ENCODE measurements at places on chromosomes 2 and 18.

DNA sequence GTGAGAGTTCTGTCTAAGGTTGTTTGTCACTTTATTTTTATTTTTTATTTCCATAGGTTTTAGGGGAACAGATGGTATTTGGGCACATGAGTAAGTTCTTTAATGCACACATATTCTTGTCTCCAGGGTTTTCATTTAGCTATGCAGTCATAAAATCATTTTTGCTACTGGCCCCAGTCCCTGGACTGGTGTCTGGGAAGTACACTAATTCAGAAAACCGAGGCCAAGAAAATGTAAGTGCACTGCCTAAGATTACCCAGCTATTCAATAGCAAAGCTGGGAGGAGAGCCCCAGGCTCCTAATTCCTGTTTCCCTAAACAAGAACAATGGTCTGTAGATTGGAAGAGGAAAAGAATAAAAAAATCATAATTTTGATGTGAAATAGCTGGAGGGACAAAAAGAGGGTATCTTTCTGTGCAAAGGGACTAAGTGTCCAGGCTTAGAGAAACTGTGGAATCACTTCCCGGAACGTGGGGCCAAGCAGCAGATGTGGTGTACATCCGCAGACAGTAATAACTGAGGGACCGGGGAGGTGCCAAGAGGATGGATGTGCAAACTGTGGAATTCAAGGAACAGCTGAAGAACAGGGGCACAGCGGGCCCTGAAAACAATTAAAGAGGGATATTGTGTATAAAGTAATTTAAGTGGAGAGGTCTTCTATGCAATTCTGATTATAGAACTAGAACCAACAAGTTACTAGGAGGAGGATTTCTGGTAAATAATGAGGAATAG is 236.3 kb downstream of the ACKR3 start:
- DNase-seq = no peak

- DNase-seq = no peak
Measured at GRCh38 chr2:181371195-181371594, 86.0 kb upstream of the ITGA4 start.

- DNase-seq = peak; percentile 52
Measured at GRCh38 chr2:64327510-64328414, 126.2 kb upstream of the LGALSL start.

- no peak for DNase-seq
Measured at GRCh38 chr2:239574434-239575156, 173.8 kb upstream of the HDAC4 start.

GRCh38 chr2:209974576-209974975 is 27.9 kb upstream of the RPE start:
- DNase-seq = no peak

GRCh38 chr2:43977677-43978375 is 18.0 kb downstream of the LRPPRC start:
- DNase-seq = no peak

GRCh38 chr2:131031875-131032274 is 61.4 kb downstream of the FAM168B start:
- no peak for DNase-seq

- no peak for DNase-seq
Measured at GRCh38 chr2:111918383-111918806, 20.0 kb downstream of the MERTK start.

- DNase-seq = no peak
Measured at GRCh38 chr2:7825591-7826312, 856.1 kb upstream of the ID2 start.

DNA sequence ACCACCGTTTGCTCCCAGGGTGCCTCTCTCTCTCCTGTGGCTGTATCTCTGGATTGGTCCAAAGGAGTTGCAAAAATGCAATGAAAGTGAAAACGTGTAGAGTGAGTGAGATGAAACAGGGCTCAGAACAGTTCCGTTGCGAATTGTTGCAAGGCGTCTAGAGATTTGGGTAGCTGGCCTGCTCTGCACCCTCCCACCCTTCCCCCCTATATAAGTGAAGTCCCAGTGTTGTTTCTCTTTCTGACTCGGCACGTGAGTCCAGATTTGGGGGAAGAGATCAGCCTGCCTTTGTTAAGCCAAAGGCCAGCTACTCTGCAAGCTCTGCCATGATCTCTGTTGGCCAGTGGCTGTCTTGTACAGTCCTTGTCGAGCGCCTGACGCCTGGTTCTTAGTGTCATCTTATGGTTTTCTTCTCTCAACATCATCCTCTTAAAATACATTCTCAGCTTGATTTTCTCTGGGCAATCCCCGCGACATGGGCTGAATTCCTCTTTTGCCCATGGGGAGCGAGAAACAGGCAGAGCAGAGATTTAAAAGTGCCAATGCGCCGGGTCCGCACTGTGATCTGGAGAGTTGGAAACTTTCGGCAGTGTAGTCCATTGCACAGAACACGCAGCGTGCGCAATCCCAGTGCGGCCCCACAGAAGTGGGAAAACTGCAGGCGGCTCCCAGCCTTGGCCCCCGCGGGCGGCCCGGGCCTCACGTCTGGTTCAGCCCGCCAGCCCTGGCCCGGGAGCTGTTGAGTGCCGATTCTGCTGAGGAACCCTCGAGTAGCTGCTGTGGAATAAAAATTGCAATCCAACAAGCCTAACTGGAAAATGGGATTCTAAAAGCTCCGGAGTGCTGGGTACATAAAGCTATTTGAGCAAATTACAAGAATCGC is 9.3 kb downstream of the MEIS1 start:
- no peak for DNase-seq

GRCh38 chr18:69935319-69936190 is 12.1 kb downstream of the CD226 start:
- no peak for DNase-seq

All from NCI-H510A (cell line).